Mesenchymal stem cell (in vitro differentiated cells and primary cell): ENCODE measurements at places on chromosomes 3 and 15.

GRCh38 chr15:83436513-83437158, 10.5 kb upstream of the SH3GL3 start:
- no peaks in the 10 kb centered on the region for H3K36me3 ChIP-seq
- no peak overlapping the region for H3K27ac ChIP-seq
- H3K4me3 ChIP-seq, result no peak overlapping the region
- DNase-seq, result peak; percentile 51

DNA sequence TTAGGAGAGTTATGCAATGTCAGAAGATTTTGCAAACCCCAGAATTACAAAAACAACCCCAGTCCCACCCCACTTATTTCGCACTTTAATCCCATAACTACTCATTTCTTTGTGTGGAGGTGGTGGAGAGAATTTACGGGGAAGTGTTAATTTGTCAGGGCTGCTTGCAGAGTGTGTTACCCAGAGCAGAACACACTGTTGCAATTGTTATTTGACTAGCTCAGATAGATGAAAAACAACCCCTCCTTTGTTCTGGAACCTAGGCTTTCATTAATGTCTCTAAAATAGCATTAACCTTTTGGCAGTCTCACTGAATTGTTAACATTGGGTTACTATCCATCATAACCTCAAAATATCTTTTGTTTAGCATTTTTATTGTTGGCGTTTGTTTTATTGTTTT, 55.8 kb upstream of the MINAR1 start:
- no peaks in the 10 kb centered on the region for H3K36me3 ChIP-seq
- no peaks in the 10 kb centered on the region for H3K27me3 ChIP-seq
- no peaks in the 10 kb centered on the region for H3K4me1 ChIP-seq

GRCh38 chr3:124410471-124410870, 319.8 kb upstream of the UMPS start:
- H3K27ac ChIP-seq, result no peak overlapping the region
- H3K36me3 ChIP-seq, result peaks cover 14% of the 10 kb centered on the region

GRCh38 chr15:82999905-83000671, 11.4 kb downstream of the C15orf40 start:
- no peak overlapping the region for H3K27ac ChIP-seq
- H3K4me3 ChIP-seq, result no peak overlapping the region
- DNase-seq, result peak; percentile 67
- H3K27me3 ChIP-seq, result no peaks in the 10 kb centered on the region
- H3K36me3 ChIP-seq, result peaks cover under 1% of the 10 kb centered on the region
- peaks cover 4% of the 10 kb centered on the region for H3K4me1 ChIP-seq

GRCh38 chr3:120100711-120101110, 6.5 kb upstream of the GSK3B start:
- DNase-seq, result no peak
- H3K27ac ChIP-seq, result peak overlapping the region; percentile 12
- H3K4me1 ChIP-seq, result peaks cover 7% of the 10 kb centered on the region

DNA sequence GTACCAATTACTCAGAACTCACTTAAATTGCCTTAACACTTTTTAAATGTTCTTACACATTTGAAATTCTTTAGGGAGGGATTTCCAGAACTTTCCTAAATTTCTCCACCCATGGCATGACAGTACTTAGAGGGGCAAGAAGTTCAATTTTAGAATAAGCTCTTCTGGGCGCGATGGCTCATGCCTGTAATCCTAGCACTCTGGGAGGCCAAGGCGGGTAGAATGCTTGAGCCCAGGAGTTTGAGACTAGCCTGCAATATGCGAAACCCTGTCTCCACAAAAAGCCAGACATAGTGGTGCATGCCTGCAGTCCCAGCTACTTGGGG, 10.6 kb downstream of the FAM131A start:
- peaks cover 67% of the 10 kb centered on the region for H3K4me1 ChIP-seq
- no peaks in the 10 kb centered on the region for H3K27me3 ChIP-seq
- no peak for DNase-seq
- H3K4me3 ChIP-seq, result no peak overlapping the region

DNA sequence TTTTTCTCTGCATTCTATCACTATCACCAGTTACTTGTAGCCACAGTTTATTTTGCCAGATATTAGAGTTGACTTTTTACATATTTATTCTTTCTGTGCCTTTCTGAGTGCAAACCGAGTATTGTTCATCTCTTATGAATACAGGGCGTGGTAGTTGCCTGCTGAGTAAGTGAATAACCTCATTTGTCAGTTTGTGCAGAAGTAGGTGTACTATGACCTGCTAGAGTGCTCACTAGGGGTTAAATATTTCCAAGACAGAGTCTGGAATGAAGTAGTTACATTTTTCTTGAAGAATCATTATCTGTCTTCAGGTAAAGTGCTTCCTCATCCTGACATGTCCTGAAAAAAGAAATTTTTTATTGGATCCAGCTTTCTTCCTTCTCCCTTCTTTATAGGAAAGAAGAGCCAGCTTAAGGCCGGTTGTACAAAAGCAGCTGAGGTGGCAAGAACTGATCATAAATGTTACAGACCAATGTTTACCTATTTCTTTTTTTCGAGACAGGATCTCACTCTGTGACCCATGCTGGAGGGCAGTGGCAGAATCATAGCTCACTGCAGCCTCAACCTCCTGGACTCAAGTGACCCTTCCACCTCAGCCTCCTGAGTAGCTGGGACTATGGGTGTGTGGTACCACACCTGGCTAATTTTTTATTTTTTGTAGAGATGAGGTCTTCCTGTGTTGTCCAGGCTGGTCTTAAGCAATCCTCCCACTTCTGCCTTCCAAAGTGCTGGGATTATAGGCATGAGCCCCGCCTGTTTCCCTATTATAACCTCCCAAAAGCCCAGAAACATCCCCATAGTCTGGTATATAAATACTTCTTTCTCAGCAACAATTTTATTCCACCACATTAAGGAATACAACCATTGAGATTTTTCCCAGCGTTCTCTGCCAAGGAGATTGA, 182.5 kb downstream of the TPRG1 start:
- peaks cover 5% of the 10 kb centered on the region for H3K4me1 ChIP-seq
- DNase-seq, result no peak
- H3K27ac ChIP-seq, result no peak overlapping the region
- no peaks in the 10 kb centered on the region for H3K36me3 ChIP-seq

DNA sequence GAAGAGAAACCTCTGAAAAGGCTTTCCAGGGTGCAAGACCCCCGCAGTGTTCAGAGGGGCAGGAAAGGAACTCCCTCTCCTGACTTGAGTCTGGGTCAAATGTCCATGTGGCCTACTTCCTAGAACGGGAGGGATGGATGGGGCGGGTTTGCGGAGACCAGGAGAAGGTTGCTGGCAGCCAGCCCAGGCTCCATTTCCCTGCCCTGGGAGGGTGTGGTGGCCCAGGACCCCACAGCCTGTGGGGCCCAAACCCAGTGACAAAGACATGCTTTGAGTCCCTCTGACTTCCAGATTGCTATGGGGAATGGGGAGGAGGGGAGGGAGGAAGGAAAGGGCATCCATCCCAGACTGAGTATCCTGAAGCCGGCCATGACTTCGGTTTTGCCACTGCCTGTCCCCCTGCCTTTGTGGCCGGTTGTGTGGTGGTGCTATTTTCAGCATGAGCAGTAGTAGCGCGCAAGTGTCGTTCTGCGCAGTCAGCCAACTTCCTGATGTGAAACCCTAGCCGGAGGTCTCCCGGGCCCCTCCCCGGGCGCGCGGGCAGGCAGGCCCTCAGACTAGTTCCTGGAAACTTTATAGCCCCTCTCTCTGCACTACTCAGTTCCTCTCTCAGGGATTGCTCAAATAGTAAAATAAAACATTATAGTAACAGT, 24.4 kb downstream of the MAGEF1 start:
- H3K4me1 ChIP-seq, result peaks cover 27% of the 10 kb centered on the region
- DNase-seq, result no peak
- peaks cover 4% of the 10 kb centered on the region for H3K27me3 ChIP-seq

DNA sequence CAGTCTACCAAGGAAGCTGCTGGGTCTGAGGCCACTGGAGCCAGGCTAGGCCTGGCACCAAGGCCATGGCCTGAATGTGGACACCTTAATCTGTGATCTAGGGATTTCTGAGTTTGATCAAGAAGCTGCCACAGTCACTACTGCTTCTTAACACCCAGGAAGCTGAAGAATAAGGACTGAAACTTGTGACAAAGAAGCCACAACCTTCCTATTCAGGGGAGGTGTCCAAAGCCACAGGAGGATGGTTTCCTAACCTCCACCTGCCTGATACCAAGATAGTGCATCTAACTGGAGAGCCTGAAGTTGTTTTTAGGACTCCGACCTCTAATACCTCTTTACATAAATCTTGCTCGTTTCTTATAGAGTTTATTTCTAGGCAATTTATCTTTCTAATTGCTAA, 5.5 kb upstream of the ANO10 start:
- H3K27ac ChIP-seq, result no peak overlapping the region
- no peak for DNase-seq
- H3K36me3 ChIP-seq, result no peaks in the 10 kb centered on the region
- no peak overlapping the region for H3K4me3 ChIP-seq
